ENCODE measurements at places on chromosomes 3 and 15.

- no peak for DNase-seq
Observed at GRCh38 chr3:176661432-176661964, 535.8 kb downstream of the TBL1XR1 start.

GRCh38 chr3:132288357-132288756 lies 28.9 kb upstream of the ACP3 start:
- no peak for DNase-seq

GRCh38 chr15:38593524-38593923 lies 28.9 kb upstream of the RASGRP1 start:
- DNase-seq = no peak

DNA sequence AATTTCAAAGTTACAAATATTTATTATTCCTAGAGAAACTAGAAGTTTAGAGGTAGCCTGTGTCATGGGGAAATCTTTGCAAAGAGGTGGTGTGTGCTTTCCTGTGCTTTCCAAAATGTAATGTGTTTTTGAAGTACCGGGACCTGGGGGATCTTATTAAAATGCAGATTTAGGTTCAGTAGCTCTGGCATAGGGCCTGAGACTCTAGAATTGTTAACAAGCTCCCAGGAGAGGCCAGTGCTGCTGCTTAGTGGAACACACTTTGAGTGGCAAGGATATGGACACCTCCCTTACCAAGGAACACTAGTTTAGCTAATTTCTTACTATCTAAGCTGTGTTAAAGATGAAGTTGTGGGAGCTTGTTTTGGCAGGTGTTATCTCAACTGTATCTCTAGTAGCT lies 428.9 kb downstream of the VGLL3 start:
- no peak for DNase-seq

GRCh38 chr15:38896647-38897046 lies 332.0 kb upstream of the RASGRP1 start:
- no peak for DNase-seq

GRCh38 chr15:101068523-101068960 lies 149.4 kb downstream of the LRRK1 start:
- no peak for DNase-seq

DNA sequence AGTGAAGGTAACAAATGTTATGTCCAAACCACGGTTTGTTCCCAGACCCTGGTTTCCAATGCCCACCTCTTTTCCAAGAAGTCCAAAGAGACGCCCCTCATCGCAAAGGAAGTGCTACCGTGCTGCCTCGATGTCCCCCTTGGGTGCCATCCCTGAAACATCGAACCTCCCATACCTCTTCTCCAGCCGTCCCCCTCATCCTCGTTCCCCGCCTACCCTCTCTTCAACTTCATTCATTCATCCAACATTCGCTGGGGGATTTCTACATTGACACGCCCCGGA lies 467 bp downstream of the TIPIN start:
- no peak for DNase-seq

DNA sequence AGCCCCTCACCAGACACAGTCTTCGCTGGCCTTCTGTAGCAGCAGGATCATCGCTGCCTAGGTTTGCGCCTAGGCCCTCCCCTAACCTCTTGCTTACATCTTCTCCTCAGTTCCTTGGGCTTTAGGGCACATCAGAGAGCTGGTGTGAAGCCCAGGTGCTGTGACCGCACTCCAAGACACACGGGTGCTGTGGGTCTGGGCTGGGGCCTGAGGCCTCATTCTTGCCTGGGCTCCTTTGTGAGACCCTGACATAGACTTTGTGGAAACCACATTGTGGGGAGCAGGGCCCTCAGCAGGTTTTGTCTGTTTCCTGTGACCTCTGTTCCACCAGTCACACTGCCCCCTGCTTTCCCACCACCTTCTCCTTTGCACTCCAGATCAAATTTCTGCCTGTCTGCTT lies 8.0 kb downstream of the AMIGO3 start:
- no peak for DNase-seq

- no peak for DNase-seq
Observed at GRCh38 chr3:193637831-193638230, 44.8 kb downstream of the OPA1 start.

DNA sequence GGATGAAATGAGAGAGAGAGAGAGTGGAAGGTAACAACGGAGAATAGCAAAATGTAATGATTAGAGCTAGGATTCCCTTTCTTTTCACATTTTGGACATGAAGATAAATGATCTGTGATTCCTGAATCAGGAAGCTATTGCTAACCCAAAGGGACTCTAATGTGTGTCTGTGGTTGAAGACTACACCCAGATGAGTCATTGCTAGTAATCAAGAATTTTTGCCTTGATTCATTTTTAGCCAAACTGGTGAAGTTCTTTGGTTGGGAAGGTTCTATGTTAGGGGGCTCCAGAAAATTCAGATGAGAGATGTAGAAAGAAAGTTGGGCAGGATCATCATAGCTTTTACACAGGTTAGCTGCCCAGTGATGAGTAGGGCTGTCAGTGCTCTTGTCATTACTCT lies 116.4 kb downstream of the DUT start:
- no peak for DNase-seq

DNA sequence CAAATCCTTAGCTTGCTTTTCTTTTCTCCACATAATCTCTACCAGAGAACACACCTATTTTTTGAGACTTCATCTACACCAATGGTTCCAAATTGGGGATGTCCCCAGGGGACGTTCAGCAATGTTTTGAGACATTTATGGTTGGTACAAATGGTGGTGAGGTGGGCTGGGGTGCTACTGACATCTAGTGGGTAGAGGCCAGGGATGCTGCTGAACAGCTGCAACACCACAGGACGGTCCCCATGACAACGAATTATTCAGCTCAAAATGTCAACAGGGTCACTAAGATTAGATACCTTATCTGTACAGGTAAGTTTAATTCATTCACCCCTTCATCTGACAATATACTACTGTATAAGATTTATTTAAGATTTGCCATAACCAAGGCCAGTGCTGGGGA lies 14.4 kb downstream of the GK5 start:
- DNase-seq = no peak

GRCh38 chr3:119969759-119970158 lies 124.5 kb downstream of the GSK3B start:
- DNase-seq = no peak

DNA sequence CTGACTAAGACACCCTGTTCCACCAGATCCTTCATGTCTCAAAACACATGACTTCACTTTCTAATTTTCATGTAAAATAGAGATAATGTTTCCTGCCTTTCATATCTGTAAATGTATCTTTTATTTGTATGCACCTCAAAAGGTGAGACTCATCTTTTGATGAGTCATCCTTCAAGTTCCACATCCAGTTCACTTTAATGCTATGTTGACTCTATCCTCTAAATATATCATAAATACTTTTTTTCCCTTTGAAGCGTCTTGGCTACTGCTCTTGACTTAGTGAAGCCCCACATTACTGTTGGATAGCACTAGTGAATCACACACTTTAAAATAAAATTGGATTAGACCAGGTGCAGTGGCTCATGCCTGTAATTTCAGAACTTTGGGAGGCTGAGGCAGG lies 741.1 kb downstream of the VGLL3 start:
- no peak for DNase-seq

DNA sequence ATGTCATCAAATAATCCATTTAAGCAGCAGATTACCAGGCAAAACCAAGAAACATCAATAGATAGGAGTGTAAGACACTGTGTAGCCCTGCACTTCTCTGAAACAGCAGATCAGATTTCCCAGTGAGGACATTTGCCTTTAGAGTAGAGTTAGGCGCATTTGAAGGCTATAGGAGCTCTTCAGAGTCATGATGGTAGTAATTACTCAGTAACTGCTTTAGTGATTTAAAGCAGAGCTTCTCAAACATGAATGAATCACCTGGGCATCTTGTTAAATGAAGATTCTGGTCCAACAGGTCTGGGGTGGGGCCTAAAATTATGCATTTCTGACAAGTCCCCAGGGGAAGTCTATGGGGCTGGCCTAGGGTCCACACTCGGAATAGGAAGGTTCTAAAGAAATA lies 36.9 kb downstream of the THRB start:
- no peak for DNase-seq

DNA sequence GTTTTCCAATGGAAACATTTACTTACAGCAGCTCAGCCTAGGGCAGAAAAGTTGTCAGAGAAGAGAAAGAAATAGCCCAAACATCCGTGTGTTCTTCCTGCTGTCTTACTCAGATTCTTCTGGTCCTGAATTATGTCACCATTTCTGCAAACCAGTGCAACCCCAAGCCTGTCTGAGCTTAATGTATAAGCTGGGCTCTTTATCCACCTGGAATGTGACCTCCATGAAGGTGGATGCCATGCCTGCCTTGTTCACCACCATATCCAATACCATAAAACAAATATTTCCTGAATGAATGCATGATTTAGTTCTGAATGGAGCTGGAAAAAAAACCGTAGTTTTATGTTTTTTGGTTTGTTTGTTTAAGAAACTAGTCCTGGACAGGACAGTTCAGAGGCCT lies 150.9 kb downstream of the RYR3 start:
- DNase-seq = no peak

DNA sequence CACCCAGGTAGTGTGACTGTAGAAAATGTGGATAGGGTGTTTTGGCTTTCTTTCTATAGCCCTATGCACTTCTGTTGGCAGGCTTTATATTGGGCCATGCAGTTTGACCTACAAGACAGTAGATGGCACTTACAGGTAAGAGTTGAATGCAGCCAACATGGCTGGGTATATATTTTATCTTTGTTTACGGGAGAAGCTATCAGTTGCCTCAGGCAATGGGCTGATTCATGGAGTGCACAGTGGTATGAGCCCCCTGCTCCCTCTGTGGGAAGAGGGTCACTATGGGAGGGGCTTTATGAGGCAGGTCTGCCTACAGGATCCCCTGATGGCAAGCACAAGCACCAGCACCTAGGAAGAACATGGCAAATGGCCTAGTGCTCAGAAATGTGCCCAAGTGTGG lies 301.2 kb upstream of the CDIN1 start:
- no peak for DNase-seq

DNA sequence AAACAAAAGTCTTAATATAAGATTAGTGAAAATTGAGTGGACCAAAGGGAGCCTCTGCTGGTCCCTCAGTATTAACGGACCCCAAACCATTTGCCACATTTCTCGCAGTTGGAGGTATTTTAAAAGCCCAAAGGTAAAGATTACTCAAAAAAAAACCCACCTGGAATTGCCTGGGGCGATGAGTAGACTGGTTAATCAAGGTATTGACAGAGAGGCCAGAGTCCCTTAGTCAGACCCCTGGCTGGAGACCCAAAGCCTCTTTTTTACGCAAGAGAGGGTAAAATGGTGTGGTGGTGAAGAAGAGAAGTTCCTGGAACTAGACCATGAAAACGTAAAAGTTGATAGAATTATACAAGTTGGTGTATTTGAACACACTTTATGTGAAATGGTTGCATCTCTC lies 137.2 kb downstream of the IMPG2 start:
- DNase-seq = no peak

GRCh38 chr3:55434789-55435188 lies 52.3 kb downstream of the WNT5A start:
- no peak for DNase-seq

- DNase-seq = no peak
Observed at GRCh38 chr15:63805993-63806980, 27.5 kb downstream of the HERC1 start.

DNA sequence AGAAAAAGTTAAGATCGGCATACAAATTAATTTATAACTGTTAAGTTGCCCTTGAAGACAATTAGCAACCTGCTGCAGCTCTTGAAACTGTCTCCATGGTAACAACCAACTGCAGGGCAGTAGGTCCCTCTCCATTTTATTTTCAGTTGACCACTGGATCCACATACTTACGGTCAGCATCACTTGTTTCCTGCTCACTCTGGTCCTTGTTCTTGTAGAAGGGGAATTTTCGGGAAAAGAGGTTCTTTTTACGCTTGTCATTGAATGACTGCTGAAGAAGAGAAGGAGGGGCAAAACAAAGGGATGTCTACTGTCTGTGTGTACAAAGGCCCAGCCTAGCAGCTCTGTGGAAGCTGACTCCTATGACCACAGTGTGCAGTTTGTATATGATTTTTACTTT lies 46.8 kb upstream of the MELTF start:
- DNase-seq = no peak

DNA sequence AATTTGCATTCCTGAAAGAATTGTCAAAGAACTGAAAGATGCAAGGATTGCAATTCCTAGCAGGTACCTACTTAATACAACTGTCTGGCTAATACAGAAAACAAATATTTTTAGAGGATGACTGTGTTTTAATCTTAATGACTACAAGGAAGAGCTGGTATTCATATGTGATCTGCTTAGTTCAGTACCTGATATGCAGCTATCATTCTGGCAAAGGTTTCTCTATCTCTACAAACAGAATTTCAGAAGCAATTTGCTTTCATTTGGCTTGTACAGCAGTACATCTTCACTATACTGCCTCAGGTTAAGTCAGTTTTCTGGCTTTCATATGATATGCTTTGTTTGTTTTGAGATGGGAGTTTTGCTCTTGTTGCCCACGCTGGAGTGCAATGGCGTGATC lies 51.3 kb downstream of the TBL1XR1 start:
- DNase-seq = no peak

DNA sequence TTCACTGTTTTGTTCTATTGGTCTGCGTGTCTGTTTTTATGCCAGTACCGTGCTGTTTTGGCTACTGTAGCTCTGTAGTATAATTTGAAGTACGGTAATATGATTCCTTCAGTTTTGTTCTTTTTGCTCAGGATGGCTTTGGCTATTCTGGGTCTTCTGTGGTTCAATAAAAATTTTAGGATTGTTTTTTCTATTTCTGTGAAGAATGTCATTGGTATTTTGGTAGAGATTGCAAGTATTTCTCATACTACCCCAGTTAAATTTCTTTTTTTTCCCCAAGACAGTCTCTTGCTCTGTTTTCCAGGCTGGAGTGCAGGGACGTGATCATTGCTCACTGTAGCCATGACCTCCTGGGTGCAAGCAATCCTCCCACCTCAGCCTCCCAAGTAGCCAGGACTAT lies 53.4 kb downstream of the STARD9 start:
- DNase-seq = no peak

DNA sequence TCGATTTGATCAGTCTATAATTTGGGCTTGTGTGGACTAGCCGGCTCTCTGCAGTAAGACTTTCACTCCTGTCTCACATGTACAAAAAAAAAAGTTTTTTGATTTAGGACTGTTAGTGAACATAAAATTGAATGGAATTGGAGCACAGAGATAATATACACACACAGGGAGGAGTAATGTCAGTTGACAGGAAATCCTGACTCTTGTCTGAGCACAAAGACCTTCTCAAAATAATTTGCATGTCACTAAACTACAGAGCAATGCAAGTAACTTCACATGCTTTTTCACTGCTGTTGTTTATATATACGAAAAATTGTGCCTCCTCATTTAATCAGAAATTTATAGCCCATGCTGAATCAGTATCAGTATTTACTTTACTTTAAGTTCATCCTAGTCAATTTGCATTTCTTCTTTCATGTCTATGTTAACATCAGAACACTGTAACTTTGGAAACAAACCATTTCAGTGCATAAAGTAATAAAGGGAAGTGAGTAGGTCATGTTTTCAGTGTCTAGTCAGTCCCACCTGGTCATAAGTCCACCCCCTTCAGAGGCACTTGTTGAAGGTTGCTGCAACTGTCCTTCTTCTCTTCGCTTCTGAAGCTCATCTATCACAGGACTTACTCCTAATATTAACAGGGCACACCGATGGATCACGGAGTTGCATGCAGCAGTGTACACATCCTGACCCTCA lies 115.8 kb downstream of the FBXL22 start:
- no peak for DNase-seq

GRCh38 chr15:59327942-59328341 lies 44.7 kb downstream of the MYO1E start:
- DNase-seq = no peak

GRCh38 chr3:106401666-106402490 lies 533.1 kb upstream of the CBLB start:
- no peak for DNase-seq
